DND-41 (cell line): ENCODE measurements at places on chromosomes 5 and 9.

DNA sequence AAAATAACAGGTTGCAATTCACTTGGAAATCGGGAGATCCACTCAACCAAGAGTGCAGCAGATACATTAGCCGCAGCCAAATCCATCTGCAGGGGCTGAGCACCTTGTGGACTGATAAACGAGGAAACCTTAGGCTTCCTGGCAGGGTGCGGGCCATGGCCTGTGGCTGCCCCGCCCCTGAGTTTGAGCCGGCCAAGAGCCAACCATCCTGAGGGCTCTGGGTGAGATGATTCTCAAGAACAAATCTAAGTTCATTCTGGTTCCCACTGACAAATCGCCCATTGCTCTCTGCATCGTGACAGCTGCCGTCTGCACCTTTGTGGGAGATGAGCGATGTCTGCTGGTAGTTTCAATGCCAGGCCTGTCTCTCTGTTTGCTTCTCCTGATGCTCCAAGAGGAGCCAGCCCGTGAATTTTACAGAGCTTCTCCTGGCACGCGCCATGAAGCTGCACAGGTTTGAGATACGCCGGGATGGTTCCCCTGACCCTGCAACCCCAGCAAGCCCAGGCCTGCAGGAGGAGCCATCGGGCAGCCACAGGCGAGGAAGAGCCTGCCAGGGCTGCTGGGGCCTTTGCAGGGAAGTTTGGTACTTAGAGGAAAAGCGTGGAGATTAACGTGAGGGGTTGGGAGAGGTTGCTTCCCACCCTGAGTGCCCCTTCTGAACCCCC, 154.0 kb downstream of the OLFM1 start:
- H3K27me3 ChIP-seq: no peaks in the 10 kb centered on the region
- no peak overlapping the region for H3K27ac ChIP-seq

- no peaks in the 10 kb centered on the region for H3K36me3 ChIP-seq
- no peak for DNase-seq
- H3K4me3 ChIP-seq: no peak overlapping the region
- no peaks in the 10 kb centered on the region for H3K27me3 ChIP-seq
- H3K4me1 ChIP-seq: no peaks in the 10 kb centered on the region
Measured at GRCh38 chr5:65161655-65162054, 320.1 kb downstream of the ADAMTS6 start.

GRCh38 chr5:153831973-153832372, 206.7 kb downstream of the FAM114A2 start:
- no peaks in the 10 kb centered on the region for H3K36me3 ChIP-seq
- H3K4me3 ChIP-seq: no peak overlapping the region
- DNase-seq: no peak
- H3K4me1 ChIP-seq: no peaks in the 10 kb centered on the region

GRCh38 chr9:134720136-134720753, 78.6 kb downstream of the COL5A1 start:
- H3K4me3 ChIP-seq: no peak overlapping the region
- no peaks in the 10 kb centered on the region for H3K36me3 ChIP-seq
- no peak for DNase-seq
- no peaks in the 10 kb centered on the region for H3K4me1 ChIP-seq
- no peaks in the 10 kb centered on the region for H3K27me3 ChIP-seq

GRCh38 chr5:35999547-35999946, 8.4 kb upstream of the UGT3A1 start:
- H3K27ac ChIP-seq: no peak overlapping the region
- no peaks in the 10 kb centered on the region for H3K27me3 ChIP-seq
- DNase-seq: no peak
- peaks cover 10% of the 10 kb centered on the region for H3K4me1 ChIP-seq
- H3K4me3 ChIP-seq: no peak overlapping the region

GRCh38 chr5:149731332-149731616, 1.2 kb downstream of the PPARGC1B start:
- peak overlapping the region; percentile 78; the same call in 1 of the 2 replicates for H3K4me3 ChIP-seq
- H3K4me1 ChIP-seq: peaks cover 17% of the 10 kb centered on the region
- peaks cover 3% of the 10 kb centered on the region for H3K27me3 ChIP-seq
- peak overlapping the region; percentile 75 for H3K27ac ChIP-seq
- H3K36me3 ChIP-seq: no peaks in the 10 kb centered on the region

- no peak for DNase-seq
- no peaks in the 10 kb centered on the region for H3K36me3 ChIP-seq
- H3K4me3 ChIP-seq: no peak overlapping the region
- H3K4me1 ChIP-seq: peaks cover 17% of the 10 kb centered on the region
- H3K27me3 ChIP-seq: no peaks in the 10 kb centered on the region
Measured at GRCh38 chr9:73137914-73138313, 13.8 kb upstream of the ANXA1 start.
